ENCODE measurements at places on chromosomes 7 and 10.

DNA sequence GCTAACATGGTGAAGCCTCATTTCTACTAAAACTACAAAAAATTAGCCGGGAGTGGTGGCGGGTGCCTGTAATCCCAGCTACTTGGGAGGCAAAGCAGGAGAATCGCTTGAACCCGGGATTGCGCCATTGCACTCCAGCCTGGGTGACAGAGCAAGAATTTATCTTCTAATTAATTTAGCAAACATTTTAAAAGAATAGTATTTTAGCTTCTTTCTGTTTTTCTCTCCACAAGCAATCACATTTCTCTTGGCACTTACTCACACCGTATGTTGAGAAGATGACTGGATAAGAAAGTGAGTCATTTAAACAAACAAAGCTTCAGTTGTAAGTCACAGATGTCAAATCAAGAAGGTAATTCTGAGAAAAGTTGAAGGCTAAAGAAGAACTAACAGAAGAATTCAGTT is 264.0 kb downstream of the ARL4A start:
- no peak for DNase-seq

- no peak for DNase-seq
These were observed 198.1 kb downstream of the ADARB2 start for GRCh38 chr10:1539216-1539615.

GRCh38 chr10:130233426-130233825 is 97.2 kb downstream of the GLRX3 start:
- DNase-seq: no peak

DNA sequence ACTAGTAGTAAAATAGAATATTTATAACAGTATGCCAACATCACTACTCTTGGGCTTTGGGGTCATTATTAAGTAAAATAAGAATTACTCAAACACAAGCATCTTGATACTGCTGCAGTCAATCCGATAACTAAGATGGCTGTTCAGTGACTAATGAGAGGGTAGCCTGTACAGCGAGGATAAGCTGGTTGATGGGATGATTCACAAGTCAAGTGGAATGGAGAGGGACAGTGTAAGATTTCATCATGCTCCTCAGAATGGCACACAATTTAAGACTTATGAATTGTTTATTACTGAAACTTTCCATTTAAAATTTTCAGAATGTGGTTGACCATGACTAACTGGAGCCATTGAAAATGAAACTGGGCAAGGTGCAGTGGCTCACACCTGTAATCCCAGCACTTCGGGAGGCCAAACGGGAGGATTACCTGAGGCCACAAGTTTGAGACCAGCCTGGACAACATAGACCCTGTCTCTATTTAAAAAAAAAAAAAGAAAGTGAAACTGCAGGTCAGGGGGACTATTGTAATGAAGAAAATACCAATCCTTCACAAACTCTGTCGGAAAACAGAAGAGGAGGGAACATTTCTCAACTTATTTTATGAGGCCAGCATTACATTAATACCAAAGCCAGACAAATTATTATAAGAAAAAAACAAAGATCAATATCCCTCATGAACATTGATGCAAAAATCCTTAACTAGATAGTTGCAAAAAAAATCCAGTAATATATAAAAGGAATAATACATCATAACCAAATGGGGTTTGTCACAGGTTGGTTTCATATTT is 11.2 kb downstream of the AVL9 start:
- DNase-seq: no peak

DNA sequence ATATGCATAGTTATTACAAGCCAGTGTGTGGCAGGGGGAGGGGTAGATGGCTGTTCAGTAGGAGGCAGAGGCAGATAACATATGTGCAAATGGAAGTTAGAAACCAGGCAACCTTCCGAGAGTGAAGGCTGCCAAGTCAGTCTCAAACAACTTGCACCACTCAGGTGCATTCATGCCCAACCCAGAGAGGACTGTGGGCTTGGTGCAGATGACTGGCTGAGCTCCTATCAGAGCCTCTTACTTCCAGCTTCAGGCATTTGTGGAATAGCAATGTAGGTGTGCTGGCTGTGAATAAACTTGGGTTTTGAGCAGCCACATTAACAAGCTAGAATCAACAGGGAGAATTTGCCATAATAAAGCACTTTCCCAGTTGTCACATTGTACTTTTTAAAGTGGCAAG is 789.8 kb downstream of the PHTF2 start:
- DNase-seq: no peak

GRCh38 chr10:13776861-13777311 is 190.1 kb downstream of the PRPF18 start:
- DNase-seq: no peak

DNA sequence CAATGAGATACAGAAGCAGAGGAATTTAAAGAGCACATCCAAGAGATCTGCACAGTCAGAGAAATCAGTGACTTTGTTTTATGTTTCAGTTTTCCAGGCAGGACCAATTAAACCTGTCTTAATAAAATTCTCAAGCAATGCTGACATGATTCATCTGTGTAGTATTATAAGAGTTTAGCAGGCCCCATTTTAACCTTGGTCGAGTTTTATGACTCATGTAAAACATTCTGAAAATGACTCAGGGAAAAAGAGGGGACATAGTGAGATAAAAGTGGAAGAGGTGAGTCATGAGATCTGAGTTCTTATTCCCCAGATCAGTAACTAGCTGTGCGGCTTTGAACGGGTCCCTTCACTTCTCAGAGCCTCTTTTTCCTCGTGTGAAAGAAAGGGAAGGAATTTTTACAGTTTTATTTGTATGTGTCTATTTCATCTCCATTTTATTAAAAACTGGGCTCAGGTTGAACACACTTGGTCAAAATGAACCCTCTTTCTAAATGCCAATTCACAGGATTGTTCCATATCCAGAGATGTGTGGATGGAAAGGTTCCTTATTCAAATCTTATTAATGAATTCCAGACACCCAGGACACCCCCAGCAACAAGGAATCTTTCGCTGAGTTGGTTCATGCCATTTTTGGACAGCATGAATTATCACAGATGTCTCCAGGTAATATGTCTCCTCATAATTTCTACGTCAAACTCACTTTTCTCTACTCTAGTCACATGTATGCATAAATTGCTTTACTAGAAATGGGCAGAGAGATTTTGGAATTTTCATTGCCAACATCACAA is 143.2 kb downstream of the JAZF1 start:
- no peak for DNase-seq

DNA sequence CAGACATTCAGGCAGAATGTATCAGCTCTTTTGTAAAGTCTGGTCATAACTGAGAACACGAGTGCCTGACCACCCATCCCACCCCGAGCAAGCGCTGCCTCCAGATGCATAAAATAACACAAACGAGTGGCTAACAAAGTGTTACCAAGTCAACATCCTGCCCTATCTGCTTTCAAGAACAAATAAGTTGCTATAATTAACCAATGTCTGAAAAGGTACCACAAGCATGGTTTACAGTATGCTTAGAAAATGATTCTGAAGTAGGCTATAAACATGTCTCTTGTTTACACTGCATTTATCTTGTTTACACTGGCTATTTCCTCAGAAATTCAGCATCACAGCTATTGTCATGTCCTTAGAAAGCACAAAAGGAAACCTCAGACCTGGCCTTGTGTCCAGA is 49.5 kb downstream of the PIK3AP1 start:
- DNase-seq: no peak

GRCh38 chr7:55192723-55193122 is 172.4 kb upstream of the LANCL2 start:
- DNase-seq: no peak

GRCh38 chr10:110893559-110894179 is 21.9 kb downstream of the PDCD4 start:
- no peak for DNase-seq

DNA sequence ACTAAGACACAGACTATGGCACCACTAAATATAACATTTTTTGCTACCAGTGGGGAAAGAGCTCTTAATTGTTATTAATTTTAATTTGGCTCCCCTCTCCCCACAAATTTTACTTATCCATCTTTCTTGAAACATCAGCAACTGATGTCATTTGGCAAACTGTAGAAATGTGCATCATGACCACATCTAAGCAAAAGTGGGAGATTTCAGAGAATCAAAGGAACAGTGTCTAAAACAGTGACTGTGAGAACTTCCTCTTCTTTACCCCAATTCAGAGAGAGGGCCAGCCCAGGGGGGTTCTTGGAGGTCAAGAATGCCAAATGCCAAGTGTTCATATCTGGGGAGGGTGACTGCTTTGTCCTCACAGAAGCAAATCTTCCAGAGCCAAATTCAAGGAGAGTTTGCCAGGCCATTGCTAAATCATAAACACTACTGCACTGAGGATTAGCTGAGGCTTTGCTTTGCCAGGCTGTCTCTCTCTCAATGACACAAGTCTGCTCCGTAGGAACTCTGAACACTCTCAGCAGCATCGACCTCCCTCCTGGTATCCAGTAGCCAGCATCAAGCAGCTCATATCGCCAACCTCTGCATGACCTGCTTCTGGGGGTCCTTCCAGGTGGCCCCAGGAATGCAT is 65.6 kb downstream of the ITIH5 start:
- no peak for DNase-seq

DNA sequence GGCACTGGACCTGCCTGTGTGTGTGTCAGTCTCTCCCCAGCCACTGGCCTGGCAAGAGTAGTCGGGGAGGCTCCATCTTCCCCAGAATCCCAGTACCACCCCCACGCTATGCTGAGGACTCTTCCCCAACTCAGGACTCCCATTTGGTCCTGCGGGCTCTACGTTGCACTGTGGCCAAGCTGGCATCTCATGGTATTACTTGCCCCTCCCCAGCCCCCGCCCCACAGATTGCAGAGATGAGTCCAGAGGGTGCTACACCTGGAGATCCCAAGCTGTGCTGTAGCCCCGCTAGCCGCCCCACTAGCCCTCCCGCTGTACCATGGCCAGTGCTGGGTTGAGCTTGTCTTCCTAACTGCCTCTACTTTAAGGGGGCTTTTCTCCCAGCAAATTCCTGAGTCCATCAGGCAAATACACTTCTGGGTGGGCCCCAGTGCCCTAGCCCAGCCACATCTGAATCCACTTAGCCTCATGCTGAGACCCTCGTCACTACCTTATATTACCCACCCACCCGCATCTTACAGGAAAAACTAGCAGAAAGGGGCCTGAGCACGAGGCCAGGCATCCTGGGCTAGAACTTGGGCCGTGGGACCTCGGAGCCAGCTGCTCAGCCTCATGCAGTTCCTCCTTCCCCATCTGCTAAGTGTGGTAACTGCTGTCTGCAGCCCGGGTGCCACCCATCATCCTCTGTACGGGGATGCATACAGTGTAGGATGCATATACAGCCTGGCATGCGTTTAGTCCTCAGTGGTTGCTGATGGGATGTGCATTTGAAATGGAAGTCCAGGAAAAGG is 65.8 kb upstream of the CACUL1 start:
- no peak for DNase-seq

- DNase-seq: no peak
These were observed 1.8 kb downstream of the SLK start for GRCh38 chr10:103968441-103969391.

DNA sequence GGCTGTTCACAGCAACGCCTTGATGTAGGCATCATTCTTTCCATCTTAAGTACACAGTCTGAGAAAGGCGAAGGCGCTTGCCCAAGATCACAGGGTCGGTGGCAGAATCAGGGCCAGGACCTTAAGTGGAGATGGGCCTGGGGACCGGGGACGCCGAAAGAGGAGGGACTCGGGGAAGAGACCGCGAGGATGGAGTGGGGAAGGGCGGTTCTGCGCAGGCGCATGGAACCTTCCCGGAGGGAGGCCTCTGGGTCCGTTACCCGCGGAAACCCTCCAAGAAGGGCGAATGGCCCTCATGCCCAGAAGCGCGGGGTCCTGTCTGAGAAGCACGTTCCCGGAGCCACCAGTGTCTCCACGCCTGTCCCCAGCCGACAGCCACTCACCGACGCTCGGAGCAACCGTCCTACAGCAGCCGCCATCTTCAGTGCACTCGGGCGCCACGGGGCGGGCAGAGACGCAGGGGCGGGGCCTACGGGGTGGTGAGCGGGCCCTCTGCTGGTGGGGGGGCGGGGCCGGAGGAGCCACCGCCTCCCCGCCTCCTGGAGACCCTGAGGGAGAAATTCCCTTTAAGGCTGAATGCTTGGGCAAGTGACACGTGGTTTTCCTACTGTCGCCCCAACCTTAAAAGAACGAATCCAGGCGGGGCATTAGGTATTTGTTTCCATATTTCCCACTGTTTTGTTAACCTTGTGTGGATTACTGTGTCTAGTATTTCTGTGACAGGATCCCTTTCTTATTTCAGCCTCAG is at the start of gene PRDX3:
Gene PRDX3, minus strand, starts transcription at position 441 of the 748 bp plus-strand sequence. Its CDS starts 22 bp downstream, at position 419.
- DNase-seq: peak; percentile 94

- DNase-seq: no peak
These were observed 10.5 kb upstream of the ENTPD1 start for GRCh38 chr10:95745501-95745900.

GRCh38 chr10:124886195-124886594 is 55.7 kb upstream of the ZRANB1 start:
- no peak for DNase-seq
